ENCODE measurements at places on chromosomes 4 and X. TPM values are rescaled to one million over a fixed set of nuclear protein-coding genes. Genes with fewer than 3 reads are reported as not detected.

Gene PRDM8
- total RNA-seq: 5.7 TPM

- DNase-seq: no peak
Observed at GRCh38 chrX:2501559-2502102, 855 bp upstream of the DHRSX start.

Gene ETNPPL
- total RNA-seq: not detected

- peak; percentile 17 for DNase-seq
Observed at GRCh38 chrX:31237189-31237588, 165.3 kb upstream of the FTHL17 start.

DNA sequence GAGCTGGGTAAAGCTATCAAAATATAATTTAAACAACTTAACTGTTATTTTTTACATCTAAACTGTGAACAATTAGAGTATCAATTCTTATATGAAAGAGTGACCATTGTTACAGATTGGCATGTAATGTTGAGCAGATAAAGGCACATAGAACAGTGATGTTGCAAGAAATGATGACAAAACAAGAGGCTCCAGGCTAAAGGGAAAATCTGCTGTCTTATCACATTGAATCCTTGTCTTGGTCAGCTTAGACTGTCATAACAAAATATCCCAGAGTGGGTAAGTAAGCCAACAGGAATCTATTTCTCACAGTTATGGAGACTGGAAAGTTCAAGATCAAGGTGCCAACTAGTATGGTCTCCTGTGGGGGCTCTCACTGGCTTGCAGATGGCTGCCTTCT lies 154.1 kb upstream of the PPP3CA start:
- DNase-seq: no peak

Gene FAM9B
- not detected for total RNA-seq
